ENCODE measurements at places on chromosomes 1 and 21. TPM values are rescaled to one million over a fixed set of nuclear protein-coding genes. Genes with fewer than 3 reads are reported as not detected.

RPS6KC1 gene
- 16.4 TPM for total RNA-seq

ZNF644 gene
- 37.9 TPM for total RNA-seq

ZBTB8B gene
- total RNA-seq, result 0.09 TPM

CSF3R gene
- total RNA-seq, result not detected

PDE4B gene
- total RNA-seq, result 1.2 TPM

CD5L gene
- not detected for total RNA-seq

OR10Z1 gene
- not detected for total RNA-seq

ZSCAN20 gene
- total RNA-seq, result 6.4 TPM

GNAT2 gene
- total RNA-seq, result 0.52 TPM

UMODL1 gene
- not detected for total RNA-seq
